ENCODE measurements at places on chromosomes 2 and 18. TPM values are rescaled to one million over a fixed set of nuclear protein-coding genes. Genes with fewer than 3 reads are reported as not detected.

Gene CFAP221
- total RNA-seq = 3.9 TPM

Gene MAP3K19
- not detected for total RNA-seq

Gene FEV
- total RNA-seq = not detected

Gene SLC19A3
- total RNA-seq = 7.4 TPM

Gene DGKD
- 13.3 TPM for total RNA-seq

Gene ERBB4
- total RNA-seq = 0.25 TPM

Gene VSNL1
- 19.2 TPM for total RNA-seq

GRCh38 chr2:160225722-160226121 lies 25.6 kb upstream of the ITGB6 start:
- DNase-seq = no peak
- H3K36me3 ChIP-seq = no peaks in the 10 kb centered on the region
- H3K4me3 ChIP-seq = no peak overlapping the region
- H3K27me3 ChIP-seq = no peaks in the 10 kb centered on the region
- H3K27ac ChIP-seq = no peak overlapping the region

- no peaks in the 10 kb centered on the region for H3K36me3 ChIP-seq
- no peak overlapping the region for H3K4me3 ChIP-seq
- H3K27me3 ChIP-seq = no peaks in the 10 kb centered on the region
- no peaks in the 10 kb centered on the region for H3K4me1 ChIP-seq
Measured at GRCh38 chr2:196434217-196434616, 205.3 kb upstream of the CCDC150 start.

DNA sequence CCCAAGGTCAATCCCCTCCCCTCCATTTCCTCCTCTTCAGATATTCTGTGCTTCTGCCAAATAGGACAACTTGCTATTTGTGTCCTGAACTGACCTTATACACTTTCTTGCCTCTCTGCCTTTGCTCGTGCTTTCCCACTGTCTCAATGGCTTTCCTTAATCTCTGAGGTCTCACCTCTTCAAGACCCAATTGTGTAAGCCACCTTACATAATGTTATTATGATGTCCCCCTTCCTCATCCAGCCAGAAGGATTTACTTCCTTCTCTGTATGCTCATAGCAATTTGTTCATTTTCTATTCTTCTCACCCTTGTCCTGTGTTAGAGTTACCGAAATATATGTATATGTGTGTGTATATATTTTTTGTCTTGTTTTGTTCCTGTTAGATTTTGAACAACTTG lies 26.9 kb upstream of the DARS1 start:
- H3K4me1 ChIP-seq = no peaks in the 10 kb centered on the region
- DNase-seq = no peak
- no peak overlapping the region for H3K27ac ChIP-seq
- H3K27me3 ChIP-seq = no peaks in the 10 kb centered on the region

GRCh38 chr2:240147382-240147781 lies 6.9 kb upstream of the OTOS start:
- no peak overlapping the region for H3K4me3 ChIP-seq
- no peak for DNase-seq
- H3K27me3 ChIP-seq = no peaks in the 10 kb centered on the region
- H3K27ac ChIP-seq = no peak overlapping the region
- H3K36me3 ChIP-seq = no peaks in the 10 kb centered on the region

DNA sequence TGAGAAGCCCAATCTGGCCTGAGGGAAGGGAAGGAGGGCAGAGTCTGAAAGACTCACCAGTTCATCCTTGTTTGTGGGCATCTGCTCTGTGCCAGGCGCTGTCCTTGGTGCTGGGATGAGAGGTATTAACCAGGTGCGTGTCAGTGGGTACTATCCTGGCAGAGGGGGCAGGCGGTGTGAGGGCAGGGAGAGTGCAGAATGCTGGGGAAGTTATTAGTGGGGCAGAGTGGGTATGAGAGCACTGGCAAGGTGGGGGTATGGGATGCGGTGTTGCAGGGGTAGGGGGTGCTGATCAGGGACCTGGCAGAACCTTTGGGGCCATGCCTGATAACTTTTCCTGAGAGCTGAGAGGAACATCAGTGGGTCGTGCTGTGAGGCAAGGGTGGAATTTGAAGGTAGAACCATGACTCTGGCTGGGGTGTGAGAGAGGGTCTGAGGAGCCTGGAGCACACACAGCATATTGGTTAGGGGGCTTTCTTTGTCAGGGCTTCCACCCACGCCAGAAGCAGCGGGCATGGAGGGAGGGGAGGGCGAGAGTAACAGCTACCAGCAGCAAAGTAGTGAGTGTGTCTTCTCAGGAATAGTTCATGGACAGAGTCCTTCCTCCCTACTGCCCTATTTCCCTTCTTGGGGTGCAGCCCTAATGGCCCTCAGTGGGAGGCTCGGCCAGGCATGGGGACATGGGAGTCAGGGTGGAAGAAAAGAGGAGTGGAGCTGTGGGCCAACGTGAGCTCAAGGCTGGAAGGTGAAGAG lies 290.7 kb downstream of the CYP26B1 start:
- H3K4me3 ChIP-seq = no peak overlapping the region
- H3K27ac ChIP-seq = no peak overlapping the region
- H3K36me3 ChIP-seq = no peaks in the 10 kb centered on the region
- no peak for DNase-seq

DNA sequence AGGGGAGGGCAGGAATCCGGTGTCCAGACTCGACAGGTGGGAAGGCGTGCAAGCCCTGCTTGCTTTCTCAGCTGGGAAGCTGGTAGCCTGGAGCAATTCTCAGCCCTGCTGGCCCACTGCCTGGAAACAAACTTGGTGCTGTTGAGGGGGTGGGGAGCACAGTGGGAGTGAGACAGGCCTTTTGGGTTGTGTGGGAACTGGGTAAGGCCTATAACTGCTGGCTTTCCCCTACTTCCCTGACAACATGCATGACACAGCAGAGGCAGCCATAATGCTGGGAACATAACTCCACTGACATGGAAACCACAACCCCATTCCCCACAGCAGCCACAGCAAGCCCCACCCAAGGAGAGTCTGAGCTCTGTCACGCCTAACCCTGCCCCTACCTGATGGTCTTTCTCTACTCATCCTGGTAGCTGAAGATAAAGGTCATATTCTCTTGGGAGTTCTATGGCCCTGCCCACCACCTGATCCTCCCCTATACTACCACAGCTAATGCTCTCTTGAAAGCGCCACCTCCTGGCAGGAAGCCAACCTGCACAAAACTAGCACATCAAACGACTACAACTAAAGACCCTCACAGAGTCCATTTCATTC lies 122.9 kb upstream of the ACVR1C start:
- H3K4me3 ChIP-seq = no peak overlapping the region
- H3K4me1 ChIP-seq = peaks cover 13% of the 10 kb centered on the region
- no peaks in the 10 kb centered on the region for H3K27me3 ChIP-seq
- no peak for DNase-seq
- no peaks in the 10 kb centered on the region for H3K36me3 ChIP-seq

GRCh38 chr2:121925466-121925865 lies 170.0 kb downstream of the TSN start:
- H3K27ac ChIP-seq = no peak overlapping the region
- H3K4me1 ChIP-seq = no peaks in the 10 kb centered on the region
- H3K36me3 ChIP-seq = no peaks in the 10 kb centered on the region
- H3K4me3 ChIP-seq = no peak overlapping the region

GRCh38 chr2:157821519-157822131 lies 54.5 kb downstream of the ACVR1 start:
- no peak overlapping the region for H3K27ac ChIP-seq
- no peaks in the 10 kb centered on the region for H3K27me3 ChIP-seq
- H3K36me3 ChIP-seq = no peaks in the 10 kb centered on the region
- H3K4me3 ChIP-seq = no peak overlapping the region
- H3K4me1 ChIP-seq = peaks cover 37% of the 10 kb centered on the region

DNA sequence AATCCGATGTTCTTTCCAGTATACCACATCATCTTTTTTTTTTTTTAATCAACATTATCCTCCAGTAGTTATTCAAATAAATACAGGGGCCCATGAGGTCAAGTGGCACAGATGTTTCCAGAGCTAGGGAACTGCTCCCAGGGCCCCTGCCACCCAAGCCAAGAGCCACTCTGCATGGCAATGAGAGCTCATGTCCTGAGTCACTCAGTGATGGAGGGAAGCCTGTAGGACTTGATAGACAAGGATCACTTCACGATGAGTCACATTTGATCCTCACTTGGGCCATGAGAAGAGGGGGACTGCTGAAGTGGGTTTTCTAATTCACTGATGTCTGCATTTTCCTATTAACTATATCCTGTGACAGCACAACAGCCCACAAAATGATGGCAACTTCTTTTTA lies 127.0 kb upstream of the PKDCC start:
- no peak overlapping the region for H3K4me3 ChIP-seq
- H3K27ac ChIP-seq = no peak overlapping the region
- H3K36me3 ChIP-seq = no peaks in the 10 kb centered on the region
- H3K4me1 ChIP-seq = peaks cover 11% of the 10 kb centered on the region
- no peak for DNase-seq
- H3K27me3 ChIP-seq = no peaks in the 10 kb centered on the region

GRCh38 chr2:150374492-150374891 lies 113.0 kb downstream of the RND3 start:
- no peaks in the 10 kb centered on the region for H3K36me3 ChIP-seq
- H3K27ac ChIP-seq = no peak overlapping the region
- H3K4me1 ChIP-seq = no peaks in the 10 kb centered on the region
- H3K27me3 ChIP-seq = no peaks in the 10 kb centered on the region
- no peak overlapping the region for H3K4me3 ChIP-seq

GRCh38 chr2:240707043-240707756 lies 15.5 kb downstream of the AQP12A start:
- no peak overlapping the region for H3K27ac ChIP-seq
- no peak for DNase-seq
- H3K4me3 ChIP-seq = no peak overlapping the region
- H3K36me3 ChIP-seq = no peaks in the 10 kb centered on the region
- H3K4me1 ChIP-seq = no peaks in the 10 kb centered on the region

GRCh38 chr18:45634454-45634853 lies 19.2 kb downstream of the SLC14A2 start:
- H3K27me3 ChIP-seq = no peaks in the 10 kb centered on the region
- no peak overlapping the region for H3K4me3 ChIP-seq
